AG10803 (cell line): ENCODE measurements at places on chromosomes 1 and 21.

DNA sequence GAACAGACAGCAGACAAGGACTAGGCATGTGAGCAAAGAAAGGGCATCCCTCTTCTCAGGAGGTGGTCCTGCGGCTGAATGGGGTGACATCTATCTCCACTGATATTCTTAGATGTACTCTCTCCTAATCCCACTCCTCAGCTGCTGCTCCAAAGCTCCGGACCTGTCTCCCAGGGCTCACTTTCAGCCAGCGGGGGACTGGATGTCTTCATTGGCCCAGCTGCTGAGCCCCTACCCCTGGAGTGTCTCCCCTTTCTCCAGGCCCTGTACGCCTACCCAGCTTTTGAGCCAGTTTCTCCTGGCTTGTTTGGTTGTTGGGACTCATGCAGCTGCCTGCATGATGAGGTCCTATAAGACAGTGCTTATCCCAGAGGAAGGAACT is 28.8 kb upstream of the CSF1 start:
- no peak for DNase-seq

- no peak for DNase-seq
Measured at GRCh38 chr21:23699402-23699801, 1907.9 kb downstream of the MRPL39 start.

GRCh38 chr1:29643281-29643680 is 407.0 kb downstream of the PTPRU start:
- DNase-seq: no peak

GRCh38 chr21:30577766-30578165 is 12.4 kb downstream of the KRTAP22-2 start:
- DNase-seq: no peak

DNA sequence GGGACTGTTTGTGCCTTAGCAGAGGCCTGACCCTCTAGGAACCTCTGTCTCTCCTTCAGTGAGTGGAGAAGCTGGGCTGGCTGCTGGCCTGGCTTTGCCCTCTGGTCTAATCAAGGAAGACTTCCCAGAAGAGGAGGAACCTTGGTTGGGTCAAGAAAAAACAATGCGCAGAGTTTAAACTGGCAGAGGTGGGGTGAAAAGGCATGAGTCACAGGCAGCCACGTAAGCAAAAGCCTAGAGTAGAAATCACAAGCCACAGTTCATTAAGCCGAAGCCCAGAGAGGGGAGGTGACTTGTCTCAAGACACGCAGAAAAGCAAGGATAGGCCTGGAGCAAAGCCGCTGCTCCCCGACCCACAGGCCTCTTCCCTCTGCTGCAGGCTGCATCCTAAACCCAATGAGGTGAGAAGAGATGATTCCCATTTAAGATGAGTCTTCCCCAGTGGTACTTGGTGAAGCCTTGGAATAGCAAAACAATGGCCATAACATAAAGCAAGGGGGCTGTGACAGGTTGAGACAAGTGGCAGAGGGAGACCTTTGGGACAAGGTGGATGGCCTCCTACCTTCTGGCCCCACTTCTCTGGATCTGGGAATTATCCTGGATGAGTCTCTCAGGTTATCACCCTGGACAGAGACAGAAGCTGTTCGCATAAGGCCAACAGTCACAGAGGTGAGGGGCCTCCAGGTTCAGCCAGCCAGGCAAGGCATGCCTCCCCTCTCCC is 7.7 kb downstream of the PDZK1IP1 start:
- peak; percentile 27 for DNase-seq
